A549 treated with CpdA at 1 μM for 4 hours (cell line): ENCODE measurements at places on chromosomes 16 and 17. TPM values are rescaled to one million over a fixed set of nuclear protein-coding genes. Genes with fewer than 3 reads are reported as not detected.

The BANP gene
- 16.2 to 22.1 TPM (median 19.5 TPM) in 5 replicates for total RNA-seq

The HSPB9 gene
- total RNA-seq: not detected in 5 replicates

The DNASE1L2 gene
- 1.0 to 1.7 TPM (median 1.3 TPM) in 5 replicates for total RNA-seq

The MRPL28 gene
- total RNA-seq: 114 to 137 TPM (median 122 TPM) in 5 replicates

The SMIM36 gene
- total RNA-seq: not detected in 5 replicates

The AXIN2 gene
- 0.81 to 1.2 TPM (median 1.0 TPM) in 5 replicates for total RNA-seq
